ENCODE measurements at places on chromosomes 1 and 21.

DNA sequence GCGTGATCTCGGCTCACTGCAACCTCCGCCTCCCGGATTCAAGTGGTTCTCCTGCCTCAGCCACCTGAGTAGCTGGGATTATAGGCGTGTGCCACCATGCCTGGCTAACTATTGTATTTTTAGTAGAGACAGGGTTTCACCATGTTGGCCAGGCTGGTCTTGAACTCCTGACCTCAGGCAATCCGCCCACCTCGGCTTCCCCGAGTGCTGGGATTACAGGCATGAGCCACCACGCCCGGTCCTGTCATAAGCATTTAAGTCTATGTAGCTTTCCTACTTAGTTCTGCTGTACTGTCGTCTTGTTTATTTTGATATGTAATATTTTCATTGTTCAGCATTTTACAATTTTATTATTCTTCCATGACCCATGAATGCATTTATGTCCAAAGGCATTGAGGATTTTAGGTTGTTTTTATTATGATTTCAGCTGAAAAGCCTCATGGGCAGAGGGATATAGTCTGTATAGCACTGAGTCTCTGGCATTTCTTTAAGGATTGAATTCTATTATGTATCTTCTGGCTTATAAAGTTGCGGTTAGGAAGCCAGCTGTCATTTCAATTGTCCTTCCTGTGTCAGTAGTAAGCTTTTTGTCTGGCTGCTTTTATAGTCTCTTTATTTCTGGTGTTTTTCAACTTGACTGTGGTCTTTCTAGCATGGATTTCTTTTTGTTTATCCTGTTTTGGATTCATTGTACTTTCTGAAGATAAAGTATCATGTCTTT lies 9.2 kb downstream of the AGPAT3 start:
- no peak for DNase-seq

- DNase-seq: no peak
These were observed 167.1 kb upstream of the KCNJ15 start for GRCh38 chr21:38089763-38090046.

GRCh38 chr1:225766967-225767633 lies 10.5 kb upstream of the SRP9 start:
- DNase-seq: peak; percentile 96

GRCh38 chr1:33575324-33575879 lies 103.0 kb downstream of the ZSCAN20 start:
- DNase-seq: no peak

GRCh38 chr1:39110882-39111281 lies 84.7 kb downstream of the NDUFS5 start:
- DNase-seq: peak; percentile 75

DNA sequence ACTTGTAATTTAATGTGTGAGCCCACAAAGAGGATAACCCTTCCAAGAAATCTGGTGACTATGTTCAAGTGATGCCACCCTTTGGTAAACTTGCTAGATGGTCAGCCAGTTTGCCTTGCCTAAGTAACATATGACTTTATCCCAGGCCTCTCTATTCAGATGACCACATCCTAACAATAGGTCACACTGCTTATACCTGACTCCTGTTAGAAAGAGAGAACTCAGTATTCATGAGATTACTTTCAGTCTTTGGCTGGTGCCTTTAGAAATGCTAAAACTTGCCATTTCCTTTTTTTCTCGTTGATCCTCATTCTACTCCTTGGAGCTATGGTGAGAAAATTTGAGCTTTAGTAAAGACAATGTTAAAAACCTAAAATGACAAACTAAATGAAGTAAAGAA lies 28.5 kb upstream of the SERBP1 start:
- no peak for DNase-seq

- DNase-seq: no peak
These were observed 7.8 kb downstream of the ADAMTS4 start for GRCh38 chr1:161190962-161191521.

- no peak for DNase-seq
These were observed 4.1 kb downstream of the NTRK1 start for GRCh38 chr1:156864796-156865195.

GRCh38 chr1:119331190-119331515 lies 37.4 kb upstream of the HAO2 start:
- DNase-seq: no peak

GRCh38 chr1:24688621-24689195 lies 45.6 kb downstream of the SRRM1 start:
- peak; percentile 71 for DNase-seq

DNA sequence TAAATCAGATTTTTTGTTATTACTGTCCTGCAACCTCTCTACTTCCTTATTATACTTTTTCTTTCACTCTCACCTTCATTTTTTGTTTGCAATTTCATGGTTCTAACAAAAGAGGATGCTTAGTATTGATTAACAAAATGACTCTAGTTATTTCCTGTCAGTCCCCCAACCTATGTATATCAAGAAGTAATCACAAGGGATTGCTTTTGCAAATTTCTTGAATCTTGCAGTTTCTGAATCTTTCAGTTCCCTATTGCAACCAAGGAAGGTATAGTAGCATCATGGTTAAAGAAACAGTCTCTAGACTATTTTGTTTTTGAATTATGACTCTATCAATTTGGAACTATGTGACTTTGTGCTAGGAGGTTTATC lies 446.9 kb downstream of the NEGR1 start:
- no peak for DNase-seq

GRCh38 chr1:152182944-152183361 lies 23.9 kb upstream of the RPTN start:
- DNase-seq: peak; percentile 42

- no peak for DNase-seq
These were observed 74.8 kb upstream of the EDN2 start for GRCh38 chr1:41559331-41559730.

DNA sequence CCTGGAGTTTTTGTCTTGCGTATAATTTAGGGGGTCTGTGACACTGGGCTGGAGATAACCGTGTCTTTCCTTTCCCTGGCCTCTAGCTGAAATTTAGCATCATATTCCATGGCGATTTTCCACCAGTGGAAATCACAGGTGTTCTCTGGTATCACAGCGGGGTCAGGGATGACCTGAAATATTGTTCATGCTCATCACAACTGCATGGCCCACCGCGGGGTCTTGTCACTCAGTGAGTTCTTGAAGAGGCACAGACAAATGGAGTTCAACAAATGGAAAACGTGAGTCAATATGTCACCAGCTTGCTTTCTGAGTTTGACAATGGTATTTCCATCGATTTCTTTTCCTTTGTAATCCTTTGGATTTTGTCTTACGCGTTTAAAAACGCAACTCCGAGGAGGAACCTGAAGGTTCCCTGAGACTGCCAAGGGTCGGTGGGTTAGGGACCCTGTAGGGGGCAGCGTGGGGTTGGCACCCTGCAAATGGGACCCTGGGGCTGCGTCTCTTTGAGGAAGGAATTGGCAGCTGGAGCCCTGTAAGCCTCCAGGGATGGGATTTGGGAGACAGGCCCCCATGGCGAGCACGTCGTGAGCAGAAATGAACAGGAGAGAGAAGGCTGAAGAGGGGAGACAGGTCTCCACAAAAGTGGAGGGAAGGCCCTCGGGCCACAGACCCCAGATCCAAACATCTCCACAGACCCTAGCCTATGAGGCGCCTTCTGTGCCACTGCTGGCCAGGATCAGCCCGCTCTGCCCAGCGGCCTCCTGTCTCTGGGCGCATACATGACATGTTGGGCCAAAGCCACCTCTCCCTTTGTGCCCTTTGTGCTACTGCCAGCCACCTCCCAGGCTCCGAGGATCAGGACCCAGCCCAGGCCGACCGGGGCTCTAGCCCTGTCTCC lies 32.1 kb upstream of the RUNX3 start:
- DNase-seq: no peak

DNA sequence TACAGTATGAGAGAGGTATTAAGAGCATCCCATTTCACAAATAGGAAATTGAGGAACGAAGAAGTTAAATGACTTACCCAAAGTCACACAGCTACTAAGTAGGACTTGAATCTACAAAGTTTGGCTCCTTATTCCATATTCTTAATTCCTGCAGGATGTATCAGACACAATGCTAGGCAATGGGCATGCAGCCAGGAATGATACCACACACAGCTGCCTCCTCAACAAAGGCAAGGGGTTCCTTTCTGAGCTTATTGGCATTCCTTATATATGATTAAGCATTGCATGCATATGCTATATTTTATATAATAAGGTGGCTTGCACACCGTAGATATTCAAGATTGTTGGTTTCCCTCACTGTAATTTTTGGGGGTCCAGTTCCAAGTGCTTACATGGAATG lies 34.2 kb upstream of the JUN start:
- peak; percentile 79 for DNase-seq

DNA sequence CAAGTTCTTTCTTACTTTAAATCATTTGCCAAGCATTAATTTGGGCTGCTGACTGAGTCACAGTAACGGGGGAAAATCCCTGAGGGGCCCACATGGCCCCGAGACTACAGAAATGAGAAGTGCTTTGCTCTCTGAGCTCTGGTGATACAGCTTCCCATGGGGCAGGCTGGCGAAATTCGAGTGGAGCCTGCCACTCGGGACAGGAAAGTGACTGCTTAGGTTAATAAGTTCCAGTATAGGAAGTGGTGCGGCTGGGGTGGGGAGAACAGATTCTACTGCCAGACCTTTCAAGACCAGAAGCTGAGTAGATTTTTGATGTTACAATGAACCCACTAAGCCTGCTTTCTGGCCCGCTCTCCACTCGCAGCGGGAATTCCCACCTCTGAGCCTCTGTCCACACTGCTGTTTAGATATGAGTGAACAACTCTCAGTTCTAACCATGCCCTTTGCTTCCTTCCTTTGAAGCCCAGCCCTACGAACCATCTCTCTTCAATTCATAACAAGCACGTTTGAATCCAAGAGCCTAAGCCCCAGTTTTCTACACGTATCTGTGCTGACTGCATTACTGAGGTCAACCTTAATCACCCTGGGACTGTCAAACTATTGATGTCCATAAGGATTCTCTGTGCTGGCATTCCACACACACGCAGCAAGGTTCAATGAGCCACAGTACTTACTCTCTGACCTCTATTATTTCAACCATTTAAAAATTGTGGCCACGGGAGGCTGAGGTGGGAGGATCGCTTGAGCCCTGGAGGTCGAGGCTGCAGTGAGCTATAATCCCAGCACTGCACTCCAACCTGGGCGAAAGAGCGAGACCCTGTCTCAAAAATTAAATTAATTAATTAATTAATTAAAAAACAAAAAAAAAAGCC lies 9.6 kb downstream of the ZBTB17 start:
- DNase-seq: no peak

GRCh38 chr1:56577406-56578137 lies 1.8 kb downstream of the PLPP3 start:
- DNase-seq: no peak

- no peak for DNase-seq
These were observed 116.5 kb upstream of the COL24A1 start for GRCh38 chr1:86273066-86273465.
